ENCODE measurements at places on chromosomes 1 and 21.

DNA sequence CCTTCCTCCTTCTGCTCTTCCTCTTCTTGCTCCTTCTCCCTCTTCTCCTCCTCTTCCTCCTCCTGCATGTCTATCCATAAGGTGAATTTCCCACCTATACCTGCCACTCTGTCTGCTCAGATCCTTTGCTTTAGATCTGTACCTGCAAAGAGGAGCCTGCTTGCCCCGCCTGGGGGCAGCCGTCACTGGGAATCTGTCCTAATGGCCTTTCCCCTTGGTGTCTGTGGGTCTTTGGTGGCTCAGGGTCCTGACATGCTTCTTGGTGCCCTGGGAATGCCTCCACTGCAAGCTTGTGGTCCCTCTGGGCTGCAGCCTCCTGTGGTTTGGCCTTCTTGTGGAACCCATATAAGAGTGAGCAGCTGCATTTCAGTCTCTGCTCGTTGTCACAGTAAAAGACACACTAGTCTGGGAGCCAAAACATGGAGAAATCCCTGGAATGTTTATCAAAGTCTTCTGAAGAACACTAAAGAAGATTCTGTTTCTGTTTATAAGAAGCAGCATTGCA lies 79.5 kb upstream of the CSF3R start:
- no peak for DNase-seq

GRCh38 chr1:170461762-170462384 lies 70.1 kb upstream of the GORAB start:
- DNase-seq: no peak

GRCh38 chr1:18583326-18583941 lies 47.2 kb upstream of the PAX7 start:
- DNase-seq: no peak

- no peak for DNase-seq
Observed at GRCh38 chr1:212671342-212672031, 28.2 kb downstream of the BATF3 start.

- peak; percentile 88 for DNase-seq
Observed at GRCh38 chr1:12486401-12487005, 131.5 kb downstream of the DHRS3 start.

DNA sequence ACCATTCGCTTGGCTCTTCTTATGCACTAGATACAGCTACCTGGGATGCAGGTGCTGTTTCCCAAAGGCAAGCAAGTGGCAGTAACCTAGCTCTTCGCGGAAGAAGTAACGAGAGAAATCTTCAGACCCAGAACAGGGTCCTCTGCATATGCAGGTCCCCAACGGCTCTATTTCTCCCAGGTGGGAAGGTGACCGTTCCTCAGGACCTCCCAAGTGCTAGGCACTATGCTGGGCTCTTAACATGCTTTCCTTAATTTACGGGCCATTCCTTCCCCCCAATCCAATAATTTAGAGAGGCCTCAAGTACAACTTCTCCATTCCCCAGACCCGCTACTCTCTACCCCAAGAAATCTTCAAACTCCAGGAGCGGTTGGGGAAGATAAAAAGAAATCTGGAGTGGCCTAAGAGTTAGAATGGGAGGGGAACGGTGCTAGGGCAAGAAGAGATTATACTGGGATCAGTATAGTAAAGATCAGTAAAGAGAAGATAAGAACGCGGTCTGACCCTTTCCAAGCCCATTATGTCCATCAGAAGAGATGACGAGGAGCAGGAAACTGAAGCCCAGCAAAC lies 410 bp downstream of the TXNDC12 start:
- no peak for DNase-seq

- no peak for DNase-seq
Observed at GRCh38 chr1:14987829-14988603, 165.5 kb upstream of the TMEM51 start.

DNA sequence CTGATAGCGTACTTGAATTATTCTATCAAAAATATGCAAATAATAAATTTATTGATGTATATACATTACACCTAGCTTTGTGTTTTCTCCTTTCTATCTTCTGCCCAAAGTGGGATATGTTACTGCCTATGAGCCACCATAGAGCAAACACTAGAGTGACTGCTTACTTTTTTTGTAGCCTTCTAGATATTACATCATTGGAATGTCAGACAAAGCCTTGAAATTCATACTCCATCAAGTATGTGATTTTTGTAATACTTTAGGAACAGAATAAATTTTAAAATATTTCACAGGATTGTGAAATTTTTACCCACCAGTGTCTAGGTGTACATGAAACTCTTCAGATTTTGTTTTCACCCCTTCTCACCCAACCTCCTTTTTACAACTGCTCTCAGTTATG lies 787.6 kb downstream of the USP25 start:
- no peak for DNase-seq

- DNase-seq: no peak
Observed at GRCh38 chr21:31556662-31557061, 102.8 kb upstream of the SOD1 start.

DNA sequence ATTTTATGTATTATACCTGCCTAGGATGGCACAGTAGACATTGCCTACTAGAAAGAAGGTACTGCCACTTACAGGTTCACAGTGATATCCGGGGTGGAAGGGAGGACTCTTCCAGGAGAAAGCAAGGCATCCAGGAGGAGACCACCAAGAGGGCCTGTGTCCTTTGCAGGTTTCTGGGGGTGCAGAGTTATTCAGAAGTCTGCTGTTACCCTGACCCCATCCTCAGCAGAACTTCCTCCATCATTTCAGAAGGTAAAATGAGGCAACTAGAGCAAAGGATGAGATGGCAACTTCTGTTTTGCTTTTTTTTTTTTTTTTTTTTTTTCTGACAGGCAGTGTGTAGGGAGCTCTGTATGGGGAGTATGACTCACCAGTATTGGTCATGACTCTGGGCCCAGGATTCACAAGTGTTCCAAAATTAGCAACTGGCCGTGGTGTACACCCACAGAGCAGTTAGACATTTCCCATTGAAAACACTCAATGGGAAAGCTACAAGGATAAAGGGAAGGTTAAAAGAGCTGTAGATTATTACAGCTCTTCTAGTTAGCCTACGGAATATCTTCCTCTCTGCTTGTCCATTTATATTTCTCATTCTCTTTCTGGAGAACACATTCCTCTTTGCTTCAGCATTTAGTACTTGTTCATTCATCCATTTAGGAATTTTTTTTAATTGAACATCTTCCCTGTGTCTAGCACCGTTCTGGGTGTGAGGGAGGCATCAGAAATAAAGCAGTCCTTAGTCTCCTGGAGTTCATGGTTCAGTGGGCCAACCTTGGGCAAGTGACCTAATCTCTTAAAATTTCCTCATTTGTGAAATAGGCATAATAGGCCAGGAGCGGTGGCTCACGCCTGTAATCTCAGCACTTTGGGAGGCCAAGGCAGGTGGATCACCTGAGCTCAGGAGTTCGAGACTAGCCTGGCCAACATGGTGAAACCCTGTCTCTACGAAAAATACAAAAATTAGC lies 50.5 kb upstream of the PPP2R5A start:
- DNase-seq: no peak

- DNase-seq: no peak
Observed at GRCh38 chr1:85386068-85386722, 78.8 kb downstream of the DDAH1 start.

GRCh38 chr1:89085781-89086180 lies 20.8 kb upstream of the GBP1 start:
- no peak for DNase-seq

DNA sequence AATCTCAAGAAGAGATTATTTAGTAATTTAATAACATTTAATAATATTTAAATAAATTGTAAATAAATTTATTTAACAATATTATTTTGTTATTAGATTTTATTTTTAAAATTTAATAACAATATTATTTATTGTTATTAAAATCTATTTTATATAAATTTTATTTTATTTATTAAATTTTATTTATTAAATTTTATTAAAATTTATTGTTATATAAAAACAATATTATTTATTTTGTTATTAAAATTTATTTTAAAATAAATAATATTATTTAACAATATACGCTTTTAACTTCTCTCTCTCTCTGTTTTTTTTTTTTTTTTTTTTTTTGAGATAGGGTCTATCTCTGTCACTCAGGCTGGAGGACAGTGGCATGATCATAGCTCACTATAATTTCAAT lies 347.1 kb upstream of the LRRC7 start:
- DNase-seq: no peak

- no peak for DNase-seq
Observed at GRCh38 chr1:218728898-218729565, 383.9 kb downstream of the TGFB2 start.

DNA sequence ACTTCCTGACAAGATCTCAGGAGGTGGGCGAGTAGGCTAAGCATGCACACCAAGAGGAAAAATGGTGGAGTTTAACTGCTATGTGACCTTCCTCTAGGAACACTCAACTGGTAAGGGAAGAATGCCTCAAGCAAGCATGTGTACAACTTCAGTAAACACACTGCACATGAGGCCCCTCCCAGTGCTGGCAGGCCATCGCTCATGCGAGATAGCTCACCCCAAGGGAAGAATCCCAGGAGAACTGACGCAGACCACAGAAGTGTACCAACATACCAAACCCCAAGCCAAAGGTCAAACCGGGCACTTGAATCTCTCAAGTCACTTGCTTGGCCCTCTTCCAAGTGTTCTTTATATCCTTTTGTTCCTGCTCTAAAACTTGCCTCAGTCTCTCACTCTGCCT lies 40.5 kb upstream of the GALNT2 start:
- no peak for DNase-seq

- DNase-seq: no peak
Observed at GRCh38 chr1:52914463-52914862, 7.1 kb downstream of the ECHDC2 start.

- no peak for DNase-seq
Observed at GRCh38 chr1:156217871-156218270, 5.1 kb downstream of the PMF1 start.

DNA sequence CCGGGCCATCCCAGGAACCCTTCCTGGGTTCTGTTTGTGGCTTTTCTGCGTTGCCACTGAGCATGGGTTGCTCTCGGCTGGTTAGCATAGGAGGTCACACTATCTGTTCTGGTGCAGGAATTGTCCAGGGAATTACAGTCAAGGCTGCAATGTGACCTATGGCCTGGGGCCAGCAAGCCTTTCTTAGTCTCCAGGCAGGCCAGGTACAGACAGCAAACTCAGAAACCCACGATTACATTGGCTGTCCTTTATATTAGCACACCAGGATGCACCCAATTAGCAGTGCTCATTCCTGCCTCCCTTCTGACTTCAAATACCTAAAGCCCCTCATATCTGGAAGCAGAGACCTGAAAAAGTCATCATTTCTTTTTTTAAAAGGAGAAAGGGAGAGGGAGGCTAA lies 55.2 kb downstream of the CD247 start:
- DNase-seq: no peak

GRCh38 chr1:51622455-51622913 lies 5.6 kb downstream of the OSBPL9 start:
- DNase-seq: no peak

- DNase-seq: no peak
Observed at GRCh38 chr1:186531561-186532165, 70.7 kb upstream of the PDC start.

DNA sequence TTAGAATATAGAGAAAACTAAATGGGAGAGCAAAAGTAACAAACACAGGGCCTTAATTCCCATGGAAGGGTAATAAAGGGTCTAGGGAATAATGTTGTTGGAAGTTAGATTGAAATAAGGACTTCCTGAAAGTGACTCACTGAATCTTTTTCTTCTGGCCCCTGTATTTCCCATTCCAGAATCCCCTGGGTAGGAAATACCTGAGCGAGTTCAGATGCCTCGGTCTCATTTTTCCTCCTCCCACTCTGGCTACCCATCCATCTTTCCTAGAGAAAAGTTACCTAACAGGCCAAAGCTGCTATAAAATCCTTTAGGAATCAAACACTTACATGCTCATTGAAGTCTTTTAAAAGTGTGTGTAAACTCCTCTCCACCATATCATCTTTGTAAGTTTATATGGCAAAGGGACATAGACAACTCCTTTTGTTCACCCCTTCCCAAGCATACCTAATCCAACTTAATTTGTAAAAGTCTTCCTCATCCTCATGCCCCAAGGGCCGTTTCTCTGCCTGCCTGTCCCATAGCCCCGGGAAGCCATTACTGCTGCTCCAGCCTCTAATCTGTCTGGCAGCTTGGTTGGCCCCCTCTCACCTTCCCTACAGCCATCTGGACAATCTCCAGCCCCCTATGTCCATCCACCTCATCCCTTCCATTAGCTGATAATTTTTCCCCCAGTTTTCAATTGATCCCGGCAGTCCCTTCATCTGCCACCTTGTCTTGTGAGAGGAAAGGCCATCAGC lies 3.3 kb upstream of the MEF2D start:
- DNase-seq: no peak

- DNase-seq: no peak
Observed at GRCh38 chr1:9314111-9314510, 21.4 kb downstream of the SPSB1 start.

DNA sequence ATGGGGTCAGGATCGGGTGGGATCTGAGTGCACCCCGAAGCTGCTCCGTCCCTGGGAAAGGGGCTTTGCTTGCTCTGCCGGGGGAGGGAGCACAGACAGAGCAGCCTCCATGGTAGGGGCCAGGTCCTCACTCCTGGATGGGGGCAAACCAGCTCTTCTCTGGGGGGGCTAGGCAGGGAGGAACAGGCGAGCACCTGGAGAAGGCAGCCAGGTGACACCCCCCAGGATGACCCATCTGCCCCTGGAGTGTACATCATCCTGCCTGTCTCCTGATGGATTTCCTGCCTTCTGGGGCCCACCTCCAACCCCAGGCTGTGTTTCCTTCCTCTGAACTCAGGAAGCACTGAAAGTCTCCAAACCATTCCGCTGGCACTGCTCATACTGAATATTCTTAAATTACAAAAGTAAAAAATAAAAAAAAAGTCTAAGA lies 248.0 kb downstream of the RHOU start:
- peak; percentile 76 for DNase-seq

- no peak for DNase-seq
Observed at GRCh38 chr1:111691886-111692285, 47.3 kb downstream of the INKA2 start.

GRCh38 chr1:196619721-196620120 lies 11.5 kb upstream of the KCNT2 start:
- no peak for DNase-seq

DNA sequence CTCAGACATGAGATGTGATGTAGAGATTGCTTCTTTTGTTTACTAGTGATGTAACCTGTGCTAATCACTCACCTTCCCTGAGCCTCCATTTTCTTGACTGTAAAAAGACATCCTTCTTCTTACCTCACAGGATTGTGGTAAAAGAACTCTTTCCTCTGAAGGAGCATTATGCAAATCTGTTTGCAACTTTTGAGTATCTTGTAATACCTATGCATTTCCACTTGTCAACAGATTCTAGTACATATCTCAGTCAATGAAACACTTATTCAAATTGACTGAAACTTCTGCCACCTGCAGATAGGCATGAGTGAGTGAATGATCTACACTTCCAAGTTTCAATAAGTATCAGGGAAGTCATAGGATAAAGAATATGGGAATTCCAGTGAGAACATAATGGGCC lies 174.7 kb downstream of the HHIPL2 start:
- DNase-seq: no peak
